ENCODE measurements at places on chromosomes 12 and 14.
A peak's percentile ranks its signal among the peaks of the same experiment; 100 is the strongest.

GRCh38 chr12:16610743-16611142 lies 4.8 kb upstream of the LMO3 start:
- peak; percentile 30 for DNase-seq

- DNase-seq, result peak; percentile 74
These were observed at the start of gene TCHP for GRCh38 chr12:109899783-109900751. TCHP (plus strand) TSS chr12:109900274; CDS start chr12:109903027, 2,753 bp downstream.

DNA sequence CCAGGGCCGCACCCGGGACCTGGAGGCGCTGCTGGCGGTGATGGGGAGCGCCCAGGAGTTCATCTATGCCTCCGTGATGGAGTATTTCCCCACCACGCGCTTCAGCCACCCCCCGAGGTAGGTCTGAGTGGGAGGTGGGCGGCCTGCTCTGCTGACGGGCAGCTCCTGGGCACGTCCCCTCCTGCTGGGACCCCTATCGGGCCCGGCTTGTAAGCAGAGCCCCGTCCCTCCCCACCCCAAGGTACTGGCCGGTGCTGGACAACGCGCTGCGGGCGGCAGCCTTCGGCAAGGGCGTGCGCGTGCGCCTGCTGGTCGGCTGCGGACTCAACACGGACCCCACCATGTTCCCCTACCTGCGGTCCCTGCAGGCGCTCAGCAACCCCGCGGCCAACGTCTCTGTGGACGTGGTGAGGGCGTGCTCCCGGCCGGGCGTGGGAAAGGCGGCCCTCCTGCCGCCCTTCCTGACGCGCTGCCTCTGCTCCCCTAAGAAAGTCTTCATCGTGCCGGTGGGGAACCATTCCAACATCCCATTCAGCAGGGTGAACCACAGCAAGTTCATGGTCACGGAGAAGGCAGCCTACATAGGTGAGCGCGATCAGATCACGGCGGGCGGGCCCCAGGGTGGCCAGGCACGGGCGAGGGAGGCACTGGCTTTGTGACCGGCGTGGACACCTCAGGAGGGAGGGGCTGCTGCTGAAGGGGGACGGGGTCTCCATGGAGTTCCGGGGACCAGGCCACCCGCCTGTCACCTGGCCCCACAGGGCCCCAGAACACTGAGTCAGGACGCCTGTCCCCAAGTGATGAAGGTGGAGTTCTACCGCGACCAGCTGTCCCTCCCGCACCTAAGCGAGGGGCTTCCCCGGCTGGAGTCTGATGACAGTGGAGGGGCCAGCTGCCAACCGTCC lies 7.3 kb downstream of the PLD4 start:
- DNase-seq, result no peak

DNA sequence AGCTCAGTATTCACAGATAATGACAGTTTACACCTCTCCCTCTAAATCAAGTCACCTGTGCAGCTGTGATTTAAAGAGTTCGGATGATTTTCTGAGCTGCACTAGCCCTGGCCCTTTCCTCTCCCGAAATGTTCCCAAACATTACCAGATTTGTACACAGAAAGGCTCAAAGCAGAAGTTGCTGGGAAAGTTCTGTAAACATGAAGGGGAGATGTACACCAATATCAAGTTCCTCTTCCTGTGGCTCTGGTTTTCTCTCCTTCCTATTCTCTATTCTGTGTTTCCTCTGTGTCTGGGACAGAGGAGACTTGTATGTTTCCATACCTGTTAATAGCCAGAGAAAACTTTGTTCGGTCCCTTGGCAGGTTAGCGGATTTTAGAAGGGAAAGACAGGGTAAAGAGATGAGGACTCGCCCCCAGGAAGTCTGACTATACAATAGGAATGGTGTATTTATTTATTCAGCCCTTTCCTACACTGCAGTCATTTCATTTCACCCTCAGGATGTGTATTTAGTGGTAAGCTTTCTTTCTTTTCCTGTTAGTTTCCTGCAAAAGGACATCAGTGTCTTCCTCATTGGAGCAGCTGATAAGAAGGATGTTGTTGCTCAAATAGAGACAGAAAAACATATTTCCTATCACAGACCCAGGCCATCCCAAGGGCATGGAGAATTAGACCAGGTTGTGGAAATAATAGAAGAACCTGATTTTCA lies 7.6 kb upstream of the NUMB start:
- DNase-seq, result no peak

GRCh38 chr14:90587252-90587910 lies 190.6 kb downstream of the CALM1 start:
- DNase-seq, result no peak

All from NCI-H774 (cell line).